Small intestine (tissue), 16 donors: ENCODE measurements at places on chromosomes 13 and 19. TPM values are rescaled to one million over a fixed set of nuclear protein-coding genes. Genes with fewer than 3 reads are reported as not detected.
A peak's percentile ranks its signal among the peaks of the same experiment; 100 is the strongest.

GRCh38 chr19:58355215-58355796 is 2.0 kb upstream of the A1BG start:
- H3K4me3 ChIP-seq, result no peak overlapping the region
- no peak for DNase-seq
- H3K36me3 ChIP-seq, result peaks cover 5% of the 10 kb centered on the region
- peaks cover 11% of the 10 kb centered on the region for H3K4me1 ChIP-seq

DNA sequence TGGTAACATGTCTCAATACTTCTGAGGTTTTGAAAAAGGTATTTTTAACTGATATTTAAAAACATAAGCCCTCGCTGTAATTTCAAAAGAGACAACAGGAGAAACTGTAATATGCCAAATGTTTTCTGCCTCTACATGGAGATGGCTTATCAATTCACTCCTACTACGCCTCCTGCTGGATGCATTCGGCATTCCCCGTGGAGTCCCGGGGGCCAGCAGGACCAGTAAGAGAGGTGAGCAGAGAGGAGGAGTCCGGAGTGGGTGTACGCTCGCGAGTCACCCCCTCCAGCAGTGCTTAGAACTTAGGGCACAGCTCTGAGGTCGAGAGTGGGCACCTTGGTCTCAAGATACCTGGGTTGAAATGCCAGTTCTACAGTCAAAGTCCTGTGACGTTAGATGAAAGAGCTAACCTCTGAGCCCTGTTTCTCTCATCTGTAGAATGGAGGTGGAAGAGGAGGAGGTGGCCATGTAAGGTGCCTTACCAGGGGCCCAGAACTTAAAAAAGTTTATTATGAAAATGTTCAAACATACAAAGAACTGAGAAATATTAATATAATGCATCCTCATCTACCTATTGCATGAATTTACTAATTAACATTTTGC is 110.2 kb downstream of the STK24 start:
- H3K36me3 ChIP-seq, result peaks cover 14% of the 10 kb centered on the region
- no peak overlapping the region for H3K27ac ChIP-seq
- H3K4me3 ChIP-seq, result no peak overlapping the region
- H3K4me1 ChIP-seq, result no peaks in the 10 kb centered on the region
- no peaks in the 10 kb centered on the region for H3K27me3 ChIP-seq
- no peak for DNase-seq

DNA sequence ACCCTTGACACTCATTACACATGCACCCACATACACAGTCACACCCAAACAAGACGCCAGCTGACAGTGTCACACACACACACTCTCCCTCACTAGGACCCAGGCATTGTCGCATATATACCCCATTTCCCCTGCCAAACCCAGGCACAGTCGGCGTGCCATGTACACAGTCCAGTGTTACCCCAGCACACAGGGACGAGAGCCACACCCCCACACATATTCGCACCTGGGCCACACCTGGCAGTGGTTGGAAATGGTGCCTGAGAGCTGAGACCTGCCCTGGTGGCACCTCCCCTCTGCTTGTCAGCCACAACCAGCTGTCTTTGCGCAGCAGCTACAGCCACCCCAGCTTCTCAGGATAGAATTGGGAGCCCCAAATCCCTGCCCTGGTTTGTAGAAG is 9.0 kb downstream of the NFIX start:
- no peaks in the 10 kb centered on the region for H3K36me3 ChIP-seq
- no peak overlapping the region for H3K4me3 ChIP-seq
- peak; percentile 74 for DNase-seq
- peaks cover 83% of the 10 kb centered on the region for H3K27me3 ChIP-seq
- no peak overlapping the region for H3K27ac ChIP-seq
- no peaks in the 10 kb centered on the region for H3K4me1 ChIP-seq

- no peaks in the 10 kb centered on the region for H3K4me1 ChIP-seq
- H3K4me3 ChIP-seq, result no peak overlapping the region
- H3K36me3 ChIP-seq, result no peaks in the 10 kb centered on the region
- H3K27me3 ChIP-seq, result no peaks in the 10 kb centered on the region
- no peak for DNase-seq
- no peak overlapping the region for H3K27ac ChIP-seq
These were observed 52.2 kb upstream of the RANBP3 start for GRCh38 chr19:6030214-6030507.

DNA sequence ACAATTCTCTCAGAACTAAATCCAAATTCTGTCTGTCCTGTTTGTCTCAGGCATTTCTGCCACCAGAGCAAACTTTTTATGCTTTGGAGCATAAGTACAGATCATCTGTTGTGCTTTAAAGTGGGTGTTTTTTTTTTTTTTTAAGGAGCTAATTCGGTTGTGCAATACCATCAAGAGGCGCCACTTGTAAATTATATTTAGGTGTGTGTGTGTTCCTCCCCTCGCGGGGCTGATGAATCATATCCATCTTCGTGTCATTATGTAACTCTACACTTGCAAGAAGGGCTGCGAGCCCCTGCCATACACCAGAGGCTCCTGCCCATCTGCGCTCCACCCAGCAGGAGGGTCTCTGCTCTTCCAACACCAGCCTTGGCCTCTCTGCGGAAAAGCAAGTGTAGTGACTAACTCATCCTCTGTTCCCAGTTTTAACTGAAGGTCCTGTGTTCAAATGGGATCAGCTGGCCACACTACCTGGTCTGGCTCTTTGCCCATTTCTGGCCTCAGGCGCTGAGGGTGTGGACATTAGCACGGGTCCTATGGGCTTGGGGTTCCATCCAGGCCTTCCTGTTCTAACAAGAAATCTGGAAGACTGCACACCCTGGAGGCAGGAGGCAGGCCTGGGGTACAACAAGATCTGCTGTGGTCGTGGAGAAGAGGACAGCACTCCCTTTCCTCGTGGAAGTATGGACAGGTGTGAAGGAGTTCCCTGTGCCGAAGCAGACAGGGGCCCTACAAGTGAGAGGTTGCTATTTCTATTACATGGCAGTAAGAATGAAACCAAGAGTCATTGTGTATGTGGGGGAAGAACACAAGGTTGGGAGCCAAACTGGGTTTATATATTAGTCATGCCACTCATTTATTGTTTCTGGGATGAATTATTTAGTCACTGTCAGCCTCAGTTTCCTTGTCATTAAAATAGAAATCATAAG is 96.1 kb upstream of the MBNL2 start:
- peak overlapping the region; percentile 21 for H3K27ac ChIP-seq
- no peak overlapping the region for H3K4me3 ChIP-seq

GRCh38 chr13:33197541-33197971 is 88.0 kb downstream of the STARD13 start:
- peak; percentile 34 for DNase-seq
- H3K27me3 ChIP-seq, result no peaks in the 10 kb centered on the region
- H3K4me1 ChIP-seq, result peaks cover 26% of the 10 kb centered on the region
- H3K4me3 ChIP-seq, result no peak overlapping the region
- H3K27ac ChIP-seq, result no peak overlapping the region
- H3K36me3 ChIP-seq, result no peaks in the 10 kb centered on the region

GRCh38 chr19:39156326-39157230 is 31.0 kb downstream of the PAK4 start:
- peak; percentile 41 for DNase-seq
- H3K27me3 ChIP-seq, result no peaks in the 10 kb centered on the region
- H3K4me1 ChIP-seq, result peaks cover 55% of the 10 kb centered on the region
- no peak overlapping the region for H3K27ac ChIP-seq
- H3K4me3 ChIP-seq, result no peak overlapping the region

DNA sequence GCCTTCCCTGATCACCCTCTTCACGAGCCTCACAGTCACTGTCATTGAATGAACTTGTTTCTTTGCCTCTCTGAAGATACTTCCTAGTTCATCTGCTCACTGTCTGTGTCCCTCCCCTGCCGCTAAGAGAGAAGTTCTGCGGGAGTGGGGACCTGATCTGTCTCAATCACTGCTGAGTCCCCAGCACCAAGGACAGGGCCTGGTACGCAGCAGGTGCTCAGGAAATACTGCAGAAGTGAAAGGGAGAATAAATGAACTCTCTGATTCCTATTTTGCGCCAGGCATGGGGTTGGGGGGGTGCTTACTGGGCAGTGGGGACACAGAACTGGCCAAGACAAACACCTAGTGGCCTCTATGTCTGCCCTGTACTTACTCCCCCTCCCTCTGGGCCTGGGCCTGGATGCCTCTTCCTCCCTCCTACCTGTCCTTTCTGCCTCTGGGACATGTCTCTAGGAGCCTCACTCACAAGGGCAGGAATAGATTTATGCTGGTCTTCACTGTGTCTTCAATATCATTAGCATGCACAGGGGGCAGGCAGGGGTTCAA is 17.5 kb downstream of the FCGBP start:
- no peaks in the 10 kb centered on the region for H3K36me3 ChIP-seq
- no peak for DNase-seq

- no peak overlapping the region for H3K27ac ChIP-seq
- H3K4me1 ChIP-seq, result no peaks in the 10 kb centered on the region
- no peaks in the 10 kb centered on the region for H3K36me3 ChIP-seq
- DNase-seq, result peak; percentile 73
These were observed 25.4 kb downstream of the HPN start for GRCh38 chr19:35066691-35067563.

- H3K4me1 ChIP-seq, result peaks cover 12% of the 10 kb centered on the region
- DNase-seq, result peak; percentile 46
- H3K4me3 ChIP-seq, result no peak overlapping the region
- H3K27me3 ChIP-seq, result no peaks in the 10 kb centered on the region
- H3K27ac ChIP-seq, result no peak overlapping the region
- no peaks in the 10 kb centered on the region for H3K36me3 ChIP-seq
These were observed 42.4 kb downstream of the BBC3 start for GRCh38 chr19:47188507-47189033.

- H3K27ac ChIP-seq, result no peak overlapping the region
- peaks cover 10% of the 10 kb centered on the region for H3K4me1 ChIP-seq
- peak overlapping the region; percentile 45 for H3K4me3 ChIP-seq
- H3K36me3 ChIP-seq, result no peaks in the 10 kb centered on the region
- DNase-seq, result peak; percentile 27
These were observed 39.3 kb downstream of the EFNA2 start for GRCh38 chr19:1324806-1325567.

DNA sequence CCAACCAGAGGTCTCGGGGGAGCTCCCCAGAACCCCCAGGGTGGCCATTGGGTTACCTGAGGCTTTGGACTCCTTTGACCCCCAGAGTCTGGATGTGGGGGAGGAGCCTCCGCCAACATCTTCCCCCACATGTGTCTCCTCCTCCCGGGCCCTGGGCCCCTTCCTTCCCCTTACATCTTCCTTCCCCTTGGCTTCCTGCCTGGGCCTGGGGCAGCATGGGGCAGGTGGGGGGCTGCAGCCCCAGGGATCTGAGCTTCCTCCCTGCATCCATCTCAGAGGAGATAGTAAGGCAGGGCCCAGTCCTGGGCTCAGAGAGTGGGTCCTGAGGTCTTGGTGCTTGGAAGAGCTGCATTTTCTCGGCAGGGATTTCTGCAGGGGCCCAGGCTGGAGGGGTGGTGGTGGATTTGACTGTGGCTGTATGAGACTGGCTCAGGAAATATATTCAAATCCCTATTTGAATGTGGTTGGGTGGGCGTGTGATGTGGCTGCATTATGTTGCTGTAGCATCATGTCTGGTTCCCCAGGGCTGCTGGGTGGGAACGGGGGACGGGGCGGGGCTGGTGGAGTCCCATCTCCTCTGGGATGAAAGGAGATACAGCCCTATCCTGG is 919 bp downstream of the VAV1 start:
- no peaks in the 10 kb centered on the region for H3K27me3 ChIP-seq
- H3K27ac ChIP-seq, result no peak overlapping the region
- H3K36me3 ChIP-seq, result no peaks in the 10 kb centered on the region
- peak overlapping the region; percentile 70 for H3K4me3 ChIP-seq
- no peak for DNase-seq
- no peaks in the 10 kb centered on the region for H3K4me1 ChIP-seq

DNA sequence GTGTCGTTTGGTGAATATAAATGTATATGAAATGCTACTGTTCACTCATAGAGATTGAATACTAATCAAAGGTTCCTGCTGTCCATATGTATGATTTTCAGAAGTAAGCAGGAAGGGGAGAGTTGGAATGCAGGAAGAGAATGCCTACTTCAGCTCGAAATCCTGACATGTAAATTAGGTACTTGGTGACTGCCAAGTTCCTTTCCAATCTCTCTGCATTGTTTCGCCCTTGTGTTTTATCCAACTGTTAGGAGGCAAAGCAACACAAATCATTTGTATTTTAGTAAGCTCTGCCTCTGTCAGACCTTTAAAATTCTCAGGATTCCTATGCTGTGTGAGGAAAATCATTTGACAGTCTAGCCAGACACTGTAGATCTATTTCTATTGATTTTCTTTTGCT is 9.0 kb downstream of the STARD13 start:
- H3K27me3 ChIP-seq, result no peaks in the 10 kb centered on the region
- no peak overlapping the region for H3K4me3 ChIP-seq
- no peak for DNase-seq

DNA sequence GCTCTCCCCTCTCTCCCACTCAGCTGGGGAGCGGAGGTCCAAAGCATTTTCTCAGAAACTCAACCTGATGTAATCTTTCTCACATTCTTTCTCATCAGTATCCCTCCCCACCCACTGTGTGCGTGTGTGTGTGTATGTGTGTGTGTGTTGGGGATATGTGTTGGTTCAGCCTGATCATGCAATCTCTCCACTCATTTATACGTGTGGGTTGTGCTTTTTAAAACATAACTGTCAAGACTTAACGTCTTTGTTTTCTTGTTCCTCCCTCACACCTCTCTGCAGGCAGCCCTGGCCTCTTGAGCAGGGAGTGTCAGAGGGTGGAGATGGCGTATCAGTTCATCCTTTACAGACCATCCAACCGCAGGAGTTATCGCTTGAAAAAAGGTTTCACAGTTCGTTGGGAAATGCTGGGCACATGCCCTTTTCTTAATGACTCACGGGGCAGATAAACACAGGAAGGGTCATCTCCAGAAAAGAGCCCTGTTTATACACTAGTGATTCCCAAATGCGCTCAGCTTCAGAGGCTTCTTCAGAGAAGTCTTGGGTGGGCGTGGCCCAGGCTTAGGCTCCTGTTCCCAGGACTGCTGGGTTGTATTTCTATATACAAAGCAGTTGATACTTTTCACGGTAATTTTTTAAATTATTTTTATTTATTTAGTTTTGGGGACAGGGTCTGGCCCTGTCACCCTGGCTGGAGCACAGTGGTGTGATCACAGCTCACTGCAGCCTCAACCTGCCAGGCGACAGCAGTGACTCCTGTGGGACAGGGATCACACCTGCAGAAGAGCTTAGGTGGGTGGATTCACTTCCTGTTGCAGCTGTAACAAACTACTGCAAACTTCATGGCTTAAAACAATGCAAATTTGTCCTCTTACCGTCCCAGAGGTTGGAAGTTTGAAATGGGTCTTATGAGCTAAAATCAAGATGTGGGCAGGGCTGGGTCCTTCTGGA is 60.3 kb downstream of the CCDC70 start:
- no peak overlapping the region for H3K27ac ChIP-seq
- peaks cover 3% of the 10 kb centered on the region for H3K36me3 ChIP-seq
- no peaks in the 10 kb centered on the region for H3K4me1 ChIP-seq

The AP1M2 gene
- polyA plus RNA-seq, result 102 TPM

The ENOX1 gene
- 0.27 TPM for polyA plus RNA-seq

The SLC5A5 gene
- polyA plus RNA-seq, result 0.01 TPM

The ELSPBP1 gene
- not detected for polyA plus RNA-seq

The ZNF415 gene
- 49.5 TPM for polyA plus RNA-seq

The FTL gene
- 9,227 TPM for polyA plus RNA-seq

The ZNF850 gene
- polyA plus RNA-seq, result 1.6 TPM

The LGALS13 gene
- not detected for polyA plus RNA-seq

The ZNF682 gene
- 1.6 TPM for polyA plus RNA-seq

The PEAK3 gene
- polyA plus RNA-seq, result 0.25 TPM

The PSPN gene
- polyA plus RNA-seq, result 1.1 TPM

The MATK gene
- polyA plus RNA-seq, result 8.9 TPM
